ENCODE measurements at places on chromosomes 2 and 18. TPM values are rescaled to one million over a fixed set of nuclear protein-coding genes. Genes with fewer than 3 reads are reported as not detected.

WDR54 gene
- total RNA-seq: 18.4 TPM

UBE2E3 gene
- total RNA-seq: 12.4 TPM

DNA sequence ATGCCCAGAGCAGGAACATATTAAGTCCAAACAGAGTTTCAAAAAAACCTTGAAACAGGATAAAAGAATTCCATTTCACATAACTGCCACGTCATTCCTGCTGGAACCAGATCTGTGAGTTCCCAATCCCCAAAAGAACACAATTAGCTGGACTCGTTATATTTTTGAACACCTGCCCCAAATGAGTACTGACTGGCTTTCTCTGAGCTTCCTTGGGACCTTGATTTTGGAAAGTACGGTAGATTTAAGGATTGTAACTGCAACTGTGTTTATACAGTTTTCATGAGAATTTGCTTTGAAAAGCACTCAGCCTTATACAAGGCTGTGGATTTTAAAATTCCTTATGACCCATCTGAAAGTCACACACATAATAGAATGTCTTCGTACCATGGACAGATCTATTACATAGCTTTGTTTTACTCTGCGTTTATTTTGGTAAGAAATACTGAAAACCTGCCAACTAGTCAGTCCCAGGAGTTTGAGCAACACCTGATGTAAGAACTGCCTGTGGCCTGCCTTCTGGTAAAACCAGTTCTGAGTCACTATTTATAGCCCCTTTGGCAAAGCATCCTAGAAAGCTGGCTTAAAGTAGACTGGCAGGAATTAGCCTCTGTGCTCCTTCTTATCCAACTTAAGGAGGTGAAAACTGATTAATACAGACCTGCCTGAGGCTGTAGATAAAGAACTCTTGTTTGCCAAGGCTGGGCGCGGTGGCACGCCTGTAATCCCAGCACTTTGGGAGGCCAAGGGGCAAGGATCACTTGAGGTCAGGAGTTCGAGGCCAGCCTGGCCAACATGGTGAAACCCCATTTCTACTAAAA is 48.1 kb downstream of the MERTK start:
- no peaks in the 10 kb centered on the region for H3K4me1 ChIP-seq
- H3K27me3 ChIP-seq: peaks cover 4% of the 10 kb centered on the region
- no peak overlapping the region for H3K4me3 ChIP-seq
- no peak for DNase-seq

DNA sequence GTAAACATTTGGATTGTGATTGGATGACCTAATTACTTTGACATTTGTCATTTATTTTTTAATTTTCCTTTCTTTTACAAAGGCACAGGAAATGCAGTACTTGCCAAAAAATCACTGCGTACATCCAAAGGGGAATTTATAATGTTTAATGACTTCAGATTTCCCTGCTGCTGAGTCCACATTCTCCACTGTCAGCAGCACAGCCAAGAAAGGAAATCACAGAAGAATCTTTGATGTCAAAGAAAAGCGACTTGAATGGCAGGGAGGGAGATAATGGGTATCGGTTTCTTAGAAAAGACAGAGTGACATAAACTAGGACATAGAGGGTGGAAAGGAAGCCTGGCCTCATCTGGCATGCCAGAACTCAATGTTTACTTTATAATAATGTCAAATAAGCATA is 41.4 kb upstream of the COPS8 start:
- DNase-seq: no peak
- no peak overlapping the region for H3K4me3 ChIP-seq
- no peaks in the 10 kb centered on the region for H3K27me3 ChIP-seq
- H3K36me3 ChIP-seq: no peaks in the 10 kb centered on the region
- H3K27ac ChIP-seq: no peak overlapping the region

DNA sequence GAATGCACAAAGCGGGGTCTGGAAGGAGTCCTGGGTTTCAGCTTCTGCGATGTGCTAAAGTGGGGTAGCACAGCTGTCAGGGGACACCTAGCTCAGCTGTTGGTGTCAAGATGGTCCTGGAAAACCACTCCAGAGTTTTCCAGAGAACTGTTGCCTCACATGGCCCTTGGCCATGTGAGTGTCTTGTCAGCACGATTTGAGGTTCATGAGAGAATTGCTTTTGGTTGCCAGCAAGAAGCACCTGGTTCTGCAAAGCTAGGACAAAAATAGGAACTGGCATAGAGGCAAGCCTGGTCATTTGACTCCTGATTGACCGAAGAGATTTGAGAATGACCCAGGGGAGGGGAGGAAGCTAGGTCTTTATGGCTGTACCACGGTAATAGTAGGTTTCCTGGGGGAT is 50.4 kb upstream of the CTLA4 start:
- H3K36me3 ChIP-seq: no peaks in the 10 kb centered on the region
- H3K4me1 ChIP-seq: peaks cover 19% of the 10 kb centered on the region
- no peak for DNase-seq
- no peak overlapping the region for H3K27ac ChIP-seq

DNA sequence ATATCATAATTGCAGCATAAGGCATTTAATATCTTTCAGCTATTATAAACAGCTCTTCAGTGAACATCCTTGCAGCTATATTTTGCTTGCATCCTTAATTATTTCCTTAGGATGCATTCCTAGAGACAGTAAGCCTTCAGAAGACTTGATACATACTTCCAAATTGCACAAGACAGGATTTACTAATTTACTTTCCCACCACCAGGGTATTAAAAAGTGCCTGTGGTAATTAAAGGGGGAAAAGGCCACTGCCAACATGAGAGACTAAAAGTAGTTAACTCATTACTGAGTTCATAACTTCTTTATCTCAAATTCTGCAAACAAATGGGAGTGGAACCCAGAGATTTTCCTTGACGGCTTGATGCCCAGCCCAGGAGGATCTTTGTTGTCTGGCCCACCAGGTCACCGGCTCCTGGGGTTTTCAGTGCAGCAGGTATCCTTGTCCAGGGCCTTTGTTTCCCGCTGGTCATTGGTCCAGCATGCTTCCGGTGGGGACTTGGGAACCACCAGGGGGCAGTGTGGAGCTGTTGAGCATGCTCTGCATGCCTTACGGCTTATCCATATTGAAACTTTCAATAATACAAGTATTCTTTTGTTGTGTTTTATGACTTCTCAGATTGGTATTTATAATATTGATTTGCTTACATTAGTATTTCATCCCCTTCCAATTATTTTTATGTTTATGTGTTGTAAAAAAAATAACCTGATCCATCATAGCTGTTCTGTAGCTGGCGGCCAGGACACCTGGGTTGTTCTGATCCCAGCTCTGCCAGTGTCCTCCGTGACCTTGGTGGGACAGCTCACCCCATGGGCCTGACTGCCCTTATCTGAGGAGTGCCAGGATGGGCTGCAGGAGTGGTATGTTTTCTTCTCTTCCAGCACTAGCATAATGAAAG is 61.4 kb downstream of the TGOLN2 start:
- H3K4me3 ChIP-seq: no peak overlapping the region
- no peak overlapping the region for H3K27ac ChIP-seq
- peak; percentile 69 for DNase-seq
- H3K27me3 ChIP-seq: peaks cover 4% of the 10 kb centered on the region
- no peaks in the 10 kb centered on the region for H3K36me3 ChIP-seq

- H3K36me3 ChIP-seq: no peaks in the 10 kb centered on the region
- H3K27me3 ChIP-seq: no peaks in the 10 kb centered on the region
- DNase-seq: no peak
- H3K4me1 ChIP-seq: no peaks in the 10 kb centered on the region
- no peak overlapping the region for H3K27ac ChIP-seq
- no peak overlapping the region for H3K4me3 ChIP-seq
Measured at GRCh38 chr18:73954268-73954667, 193.4 kb downstream of the FBXO15 start.

DNA sequence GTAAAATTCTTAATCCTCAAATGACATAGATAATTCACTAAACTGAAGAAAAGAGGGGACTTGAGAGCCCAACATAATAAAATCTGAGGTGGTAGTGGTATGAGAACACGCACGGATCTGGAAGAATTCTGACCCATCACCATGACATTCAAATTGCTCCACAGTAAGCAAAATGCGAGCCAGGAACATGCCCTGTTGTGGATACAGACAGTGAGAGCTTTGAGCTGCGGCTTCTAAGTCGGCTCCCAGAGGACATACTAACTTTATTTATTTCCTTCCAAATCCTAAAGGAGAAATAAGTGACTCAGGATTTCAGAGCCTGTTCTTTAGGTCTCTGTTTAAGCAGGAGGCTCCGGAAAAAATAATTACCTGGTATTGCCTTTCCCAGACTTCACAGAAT is 143.4 kb upstream of the SMAD7 start:
- no peaks in the 10 kb centered on the region for H3K4me1 ChIP-seq
- no peak overlapping the region for H3K4me3 ChIP-seq
- peaks cover 16% of the 10 kb centered on the region for H3K36me3 ChIP-seq
- no peak overlapping the region for H3K27ac ChIP-seq
- H3K27me3 ChIP-seq: no peaks in the 10 kb centered on the region
- no peak for DNase-seq

Measured in CD4-positive, CD25-positive, alpha-beta regulatory T cell (primary cell).